ENCODE measurements at places on chromosomes 1 and 21.

GRCh38 chr1:180720753-180721152 is 88.9 kb downstream of the XPR1 start:
- no peak for DNase-seq

DNA sequence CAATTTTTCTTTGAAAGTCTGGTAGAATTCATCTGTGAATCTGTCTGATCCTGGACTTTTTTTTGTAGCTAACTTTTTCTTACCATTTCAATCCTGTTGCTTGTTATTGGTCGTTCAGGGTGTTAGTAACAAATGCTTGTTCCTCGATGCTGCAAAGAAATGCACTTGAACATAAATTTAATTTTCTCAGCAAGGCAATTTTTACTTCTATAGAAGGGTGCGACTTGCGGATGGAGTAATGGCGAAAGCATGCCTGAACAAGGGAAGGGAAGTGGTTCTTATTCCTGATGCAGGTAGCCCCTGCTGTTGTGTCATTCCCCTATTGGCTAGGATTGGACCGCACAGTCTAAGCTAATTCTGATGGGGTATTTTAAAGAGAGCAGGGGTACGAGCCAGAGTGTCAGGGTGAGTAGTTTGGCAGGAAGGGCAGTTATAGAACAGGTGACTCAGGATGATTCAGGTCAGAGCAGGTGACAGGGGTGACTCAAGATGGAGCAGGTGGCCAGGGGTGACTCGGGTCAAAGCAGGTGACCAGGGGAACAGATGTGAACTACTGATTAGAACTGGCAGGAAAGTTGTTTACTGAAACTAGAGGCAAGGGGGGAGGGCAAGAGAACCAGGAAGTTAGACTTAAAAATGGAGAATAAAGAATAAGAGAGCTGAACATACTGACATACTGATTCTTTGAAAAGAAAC is 40.5 kb downstream of the SERINC2 start:
- DNase-seq = no peak

GRCh38 chr1:10640843-10641553 is 155.4 kb downstream of the CASZ1 start:
- DNase-seq = no peak

GRCh38 chr1:205441318-205441633 is 14.6 kb downstream of the BLACAT1 start:
- no peak for DNase-seq

DNA sequence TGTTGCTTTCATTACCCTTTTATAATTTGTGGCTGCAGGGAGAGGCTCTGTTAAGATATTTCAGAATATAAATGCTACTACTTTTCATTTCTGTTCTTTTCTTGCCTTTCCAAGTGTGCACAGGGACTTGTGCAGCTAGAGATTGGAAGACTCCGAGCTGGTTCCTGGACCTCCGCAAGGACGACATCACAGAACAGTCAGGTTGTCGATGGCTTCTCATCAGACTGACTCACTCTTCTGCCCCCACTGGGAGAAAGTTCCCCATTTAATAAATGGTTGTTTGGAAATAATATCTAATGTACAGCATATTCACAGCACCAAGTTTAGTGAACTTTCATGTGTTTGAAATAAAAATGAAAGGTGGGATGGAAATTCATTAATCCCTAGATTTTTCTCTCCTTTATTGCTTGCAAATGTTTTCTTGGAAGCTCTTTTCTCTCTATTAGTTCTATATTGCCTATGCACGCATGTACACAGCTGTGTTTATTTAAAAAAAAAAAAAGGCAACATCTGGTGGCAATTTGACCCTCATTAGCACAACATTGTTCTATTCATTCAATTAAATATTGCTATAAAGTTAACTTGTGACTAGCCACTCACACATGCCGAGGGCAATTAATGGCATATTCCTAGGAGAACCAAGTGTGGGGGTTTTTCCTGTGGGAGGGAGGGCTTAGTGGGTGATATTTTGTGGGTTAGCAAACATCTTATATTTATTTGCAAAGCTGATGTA is 77.5 kb upstream of the L1TD1 start:
- DNase-seq = no peak

- DNase-seq = no peak
Observed at GRCh38 chr1:164361927-164362326, 197.1 kb upstream of the PBX1 start.

- no peak for DNase-seq
Observed at GRCh38 chr1:116920211-116920610, 10.5 kb downstream of the PTGFRN start.

- DNase-seq = no peak
Observed at GRCh38 chr1:99986656-99987225, 16.9 kb downstream of the SLC35A3 start.

GRCh38 chr21:14858311-14858710 is 206.5 kb downstream of the NRIP1 start:
- DNase-seq = no peak

- DNase-seq = no peak
Observed at GRCh38 chr1:111965781-111966443, 23.6 kb downstream of the KCND3 start.

DNA sequence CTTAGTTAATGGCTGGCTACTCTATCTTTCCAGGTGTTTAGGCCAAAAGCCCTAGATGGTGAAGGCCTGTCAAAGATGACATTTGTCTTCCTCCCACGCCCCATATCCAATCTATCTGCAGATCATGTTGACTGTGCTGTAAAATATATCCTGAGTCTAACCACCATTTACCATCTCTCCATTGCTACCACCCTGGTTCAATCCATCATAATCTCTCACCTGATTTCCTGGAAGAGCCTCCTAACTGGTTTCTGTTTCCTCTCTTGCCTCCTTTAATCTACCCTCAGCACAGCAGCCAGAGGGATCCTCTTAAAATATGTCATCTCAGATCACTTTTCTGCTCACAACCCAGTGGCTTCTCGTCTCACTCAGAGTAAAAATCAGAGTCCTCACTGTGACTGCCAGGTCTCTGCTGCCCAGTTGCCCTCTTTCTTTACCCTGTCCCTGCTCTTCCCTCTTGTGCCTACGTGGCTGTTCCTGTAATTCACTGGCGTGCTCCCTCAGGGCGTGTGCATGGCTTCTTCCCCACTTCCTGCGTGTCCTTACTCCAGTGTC is 17.8 kb downstream of the TMEM50A start:
- no peak for DNase-seq

GRCh38 chr1:162358928-162359327 is 17.7 kb downstream of the SPATA46 start:
- DNase-seq = no peak

GRCh38 chr1:61322008-61322744 is 239.8 kb downstream of the NFIA start:
- no peak for DNase-seq

- no peak for DNase-seq
Observed at GRCh38 chr21:38897532-38898421, 92.0 kb downstream of the ETS2 start.

GRCh38 chr1:222767152-222767571 is 30.2 kb downstream of the FAM177B start:
- no peak for DNase-seq

DNA sequence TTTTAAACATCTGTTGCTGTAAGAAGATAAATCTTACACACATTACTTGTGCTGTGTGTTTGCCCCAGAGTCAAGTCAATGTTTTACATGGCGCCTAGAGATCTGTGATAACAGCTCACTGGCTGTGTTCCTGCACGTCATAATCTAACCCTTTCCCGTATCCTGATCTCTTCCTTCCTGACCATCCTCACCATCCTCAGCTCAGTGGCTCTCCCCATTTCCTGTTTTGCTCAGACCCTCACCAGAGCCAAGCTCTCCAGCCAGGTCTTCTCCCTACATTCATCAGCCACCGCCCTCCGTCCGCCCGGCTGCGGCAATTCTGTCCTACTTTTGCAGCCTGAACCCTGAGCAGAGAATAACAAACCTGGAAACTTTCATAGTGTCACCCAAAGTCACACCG is 824.7 kb downstream of the USP25 start:
- no peak for DNase-seq

DNA sequence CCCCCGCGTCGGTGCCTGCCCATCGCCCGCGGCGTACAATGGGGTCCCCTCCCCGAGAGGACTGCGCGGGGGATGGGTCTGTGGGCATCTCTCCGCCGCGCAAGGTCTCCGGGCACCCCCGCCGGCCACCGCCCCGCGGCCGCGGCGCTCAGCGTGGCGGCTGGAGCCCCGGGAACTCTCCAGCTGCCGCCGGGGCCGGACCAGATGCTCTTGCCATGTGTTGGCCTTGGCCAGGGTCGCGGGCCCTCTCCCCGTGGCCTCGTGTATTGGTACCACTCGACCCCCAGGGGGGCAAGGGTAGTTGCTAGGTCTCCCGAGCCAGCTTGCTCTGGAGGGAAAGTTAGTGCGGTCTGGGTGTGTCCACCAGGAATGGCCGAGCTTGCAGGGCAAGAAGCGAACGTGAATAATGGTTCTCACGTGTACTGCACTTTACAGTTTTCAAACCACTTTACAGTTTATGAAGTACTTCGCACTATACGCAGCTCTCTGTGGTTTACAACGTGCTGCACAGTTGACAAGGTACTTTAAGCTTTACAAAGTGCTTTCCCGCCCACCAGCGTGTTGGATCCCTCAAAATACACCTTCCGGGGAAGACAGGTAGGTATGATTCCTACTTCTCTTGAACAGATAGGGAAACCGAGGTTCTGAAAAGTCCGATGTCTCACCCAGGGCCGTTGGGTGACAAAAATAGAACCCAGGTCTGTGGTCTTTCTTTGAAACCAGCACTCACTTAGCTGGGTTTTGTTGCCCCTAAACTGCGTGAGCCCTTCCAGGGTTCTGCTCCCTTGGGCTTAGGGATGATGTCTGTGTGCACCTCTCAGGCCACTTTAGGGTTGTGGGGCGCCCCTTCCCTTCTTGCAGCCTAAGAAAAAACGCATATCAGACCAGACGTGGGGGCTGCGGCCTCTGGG is 1.2 kb downstream of the EPHB2 start:
- no peak for DNase-seq
